ENCODE measurements at places on chromosomes 6 and 20.

DNA sequence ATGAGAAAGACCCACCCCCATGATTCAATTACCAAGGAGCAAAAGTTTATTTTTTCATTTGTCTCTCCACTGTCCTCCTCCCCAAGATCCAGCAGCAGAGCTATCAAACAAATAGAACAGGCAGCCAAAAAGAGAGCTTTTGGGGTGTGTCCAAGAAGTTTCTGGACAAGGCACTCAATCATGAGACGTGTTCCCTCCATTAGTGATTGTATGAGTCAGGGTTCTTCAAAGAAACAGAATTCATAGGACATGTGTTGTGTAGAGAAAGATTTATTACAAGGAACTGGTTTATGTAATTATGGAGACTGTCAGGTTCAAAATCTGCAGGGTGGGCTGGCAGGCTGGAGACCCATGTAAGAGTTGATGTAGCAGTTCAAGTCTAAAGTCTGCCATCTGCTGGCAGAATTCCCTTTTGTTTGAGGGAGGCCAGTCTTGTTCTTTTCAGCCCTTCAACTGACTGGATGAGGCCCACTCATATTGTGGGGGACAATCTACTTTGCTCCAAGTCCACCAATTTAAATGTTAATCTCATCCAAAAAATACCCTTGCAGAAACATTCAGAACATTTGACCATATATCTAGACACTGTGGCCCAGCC, 248.1 kb upstream of the OPRM1 start:
- DNase-seq, result no peak

DNA sequence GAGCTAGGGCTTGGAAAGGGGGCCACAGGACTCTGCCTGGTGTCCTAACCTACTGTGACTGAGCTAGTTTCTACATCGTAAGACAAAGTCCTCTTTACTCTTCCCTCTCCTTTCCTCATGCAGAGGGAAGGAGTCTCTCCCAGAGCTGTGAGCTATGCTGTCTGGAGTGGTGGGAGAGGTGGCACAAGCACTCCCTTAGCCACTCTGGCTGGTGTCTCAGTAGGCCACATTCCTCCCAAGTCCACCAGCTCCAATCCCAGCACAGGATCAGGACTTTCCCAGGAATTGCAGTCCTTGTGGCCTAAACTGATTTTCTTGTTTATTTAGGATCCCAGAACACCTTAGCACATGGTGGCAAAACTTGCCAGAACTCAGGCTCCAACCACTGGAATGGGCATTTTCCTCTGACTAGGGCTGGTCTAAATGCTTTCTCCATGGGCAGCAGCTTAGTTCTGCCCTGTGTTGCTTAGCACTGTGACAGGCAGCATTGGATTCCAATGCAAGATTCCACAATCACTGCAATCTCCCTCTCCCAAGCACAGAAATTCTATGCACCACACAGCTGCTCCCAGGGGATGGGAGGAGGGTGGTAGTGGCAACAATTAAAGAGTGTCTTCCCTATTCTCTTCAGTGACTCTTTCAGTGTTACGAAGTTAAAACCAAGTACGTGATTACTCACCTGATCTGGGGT, 733.3 kb downstream of the HACE1 start:
- DNase-seq, result no peak

DNA sequence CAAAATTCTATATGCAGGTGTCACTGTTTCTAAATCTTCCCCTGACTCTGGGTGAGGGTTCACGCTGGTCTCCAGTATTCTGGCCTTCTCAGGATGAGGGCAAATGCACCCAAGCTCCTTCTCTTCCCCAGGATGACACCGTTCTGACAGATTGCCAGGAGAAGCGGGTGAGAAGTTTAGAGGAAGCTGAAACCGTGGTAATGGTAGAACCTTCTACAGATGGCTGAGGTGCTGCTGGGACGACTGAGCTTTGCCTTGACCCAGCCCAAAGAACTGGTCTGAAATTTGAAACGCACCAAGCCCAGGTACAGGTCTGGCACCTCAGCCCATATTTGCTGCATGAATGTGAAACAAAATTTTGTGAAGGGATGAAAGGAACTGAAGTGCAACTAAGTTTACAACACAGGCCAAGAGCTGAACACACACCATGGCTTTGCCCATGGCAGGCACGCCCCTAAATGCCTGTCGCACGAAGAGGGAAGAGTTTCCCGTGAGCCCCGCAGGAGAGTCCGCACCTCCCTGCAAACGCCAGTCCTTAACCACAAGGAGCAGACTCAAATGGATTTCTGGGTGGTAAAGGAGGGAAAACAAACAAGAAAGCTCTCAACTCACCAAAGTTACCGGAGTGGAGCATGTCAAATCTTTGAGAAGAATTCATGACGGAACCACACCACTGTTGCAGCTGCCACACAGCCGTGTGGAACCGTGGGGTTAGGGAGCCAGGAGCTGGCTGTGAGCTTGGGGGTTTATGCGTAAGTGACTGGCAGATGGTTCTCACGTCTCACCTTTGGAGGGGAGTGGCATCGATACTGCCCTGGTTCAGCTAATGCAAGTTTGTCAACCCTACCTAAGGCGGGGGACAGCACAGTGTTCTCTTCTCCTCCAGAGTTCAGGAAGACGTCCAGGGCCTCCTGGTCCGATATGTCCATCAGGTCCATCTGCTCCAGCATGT, 138.9 kb downstream of the DTNBP1 start:
- no peak for DNase-seq

GRCh38 chr6:70874181-70874913, 82.5 kb downstream of the B3GAT2 start:
- no peak for DNase-seq

DNA sequence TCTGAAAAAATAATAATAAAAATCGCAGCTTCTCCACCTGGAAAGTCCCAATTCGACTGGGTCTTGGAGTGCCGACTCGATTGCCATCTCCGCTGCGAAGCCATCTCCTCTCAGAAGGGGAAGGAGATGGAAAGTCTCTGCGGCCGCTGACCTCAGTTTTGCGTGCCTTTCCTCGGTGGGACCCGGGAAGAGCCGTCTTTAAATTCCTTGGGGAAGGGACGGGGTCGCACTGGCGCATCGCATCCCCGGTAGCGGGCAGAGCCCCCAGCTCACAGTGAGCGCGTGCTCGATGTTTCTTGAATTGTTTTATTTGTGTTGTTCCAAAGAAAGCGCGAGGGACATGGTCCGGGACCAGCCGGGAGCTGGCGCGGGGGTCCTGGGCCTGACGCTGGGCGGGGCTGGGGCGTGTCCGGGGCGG, 270 bp upstream of the TIAM2 start:
- DNase-seq, result no peak

- no peak for DNase-seq
These were observed 160.2 kb downstream of the SYCP2 start for GRCh38 chr20:59772931-59773913.

DNA sequence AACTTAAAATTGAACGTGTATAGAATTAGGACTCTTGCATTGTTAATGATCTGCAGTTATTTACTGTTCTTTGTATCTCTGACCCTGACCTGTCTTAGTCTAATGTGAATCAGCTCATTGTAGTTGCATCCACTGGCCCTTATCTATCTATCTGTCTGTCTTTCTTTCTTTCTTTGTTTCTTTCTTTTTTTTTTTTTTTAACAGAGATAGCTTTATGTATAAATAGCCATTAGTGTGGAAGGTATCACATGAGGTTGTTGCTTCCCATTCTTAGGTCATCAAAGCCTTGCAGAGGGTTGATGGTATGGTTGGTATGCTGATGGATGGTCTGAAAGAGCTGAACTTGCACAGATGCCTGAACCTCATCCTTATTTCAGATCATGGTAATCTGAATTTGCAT, 59.9 kb downstream of the ENPP1 start:
- no peak for DNase-seq

DNA sequence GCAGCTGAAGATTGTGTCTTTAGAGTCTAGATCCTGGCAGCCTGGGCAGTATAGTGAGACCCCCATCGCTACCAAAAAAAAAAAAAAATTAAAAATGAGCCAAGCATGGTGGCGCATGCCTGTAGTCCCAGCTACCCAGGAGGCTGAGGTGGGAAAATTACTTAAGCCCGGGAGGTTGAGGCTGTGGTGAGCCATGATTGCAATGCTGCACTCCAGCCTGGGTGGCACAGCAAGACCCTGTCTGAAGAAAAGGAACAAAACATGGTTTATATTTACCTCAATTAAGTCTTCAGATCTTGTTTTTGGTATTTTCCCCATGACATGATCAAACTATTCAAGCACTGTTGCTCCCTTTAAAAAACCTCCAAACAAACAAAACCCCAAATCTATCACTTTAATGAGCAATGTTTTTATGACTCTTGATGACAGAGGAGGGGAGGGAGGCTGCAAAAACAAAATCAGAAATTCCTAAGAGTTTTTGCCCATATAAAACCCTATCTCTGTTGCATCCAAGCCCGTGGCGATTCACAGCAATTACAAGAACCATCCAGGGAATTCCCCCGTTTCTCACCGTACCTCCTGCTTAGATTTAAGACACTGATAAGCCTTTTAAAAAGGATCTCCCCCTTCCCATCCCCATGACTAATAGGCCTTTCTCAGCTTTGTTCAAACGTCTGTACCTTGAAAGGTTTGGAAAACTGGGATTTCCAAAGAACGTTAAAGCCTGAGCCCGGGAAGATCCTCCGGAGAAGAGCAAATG, 259.9 kb downstream of the BMP7 start:
- DNase-seq, result peak; percentile 25

DNA sequence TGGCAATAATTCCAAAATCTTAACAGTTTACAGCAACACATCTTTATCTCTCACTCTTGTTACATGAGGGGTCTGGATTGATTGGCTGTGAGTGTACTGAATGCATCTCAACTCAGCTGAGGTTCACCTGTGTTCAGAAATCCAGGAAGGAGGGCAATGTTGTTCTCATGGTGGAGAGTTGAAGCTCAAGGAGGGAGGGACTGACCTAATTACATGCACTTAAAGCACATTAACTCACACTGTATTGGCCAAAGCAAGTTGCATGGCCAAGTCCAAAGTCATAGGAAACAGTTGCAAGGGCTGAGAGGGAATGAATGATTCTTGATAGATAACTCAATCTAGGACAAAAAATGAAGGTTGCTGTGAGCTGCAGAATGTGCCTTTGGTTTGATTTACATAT, 102.2 kb downstream of the DOK5 start:
- no peak for DNase-seq

- no peak for DNase-seq
These were observed 36.7 kb upstream of the FAM135A start for GRCh38 chr6:70376628-70377027.

GRCh38 chr20:18395544-18395943, 71.3 kb downstream of the DZANK1 start:
- no peak for DNase-seq

DNA sequence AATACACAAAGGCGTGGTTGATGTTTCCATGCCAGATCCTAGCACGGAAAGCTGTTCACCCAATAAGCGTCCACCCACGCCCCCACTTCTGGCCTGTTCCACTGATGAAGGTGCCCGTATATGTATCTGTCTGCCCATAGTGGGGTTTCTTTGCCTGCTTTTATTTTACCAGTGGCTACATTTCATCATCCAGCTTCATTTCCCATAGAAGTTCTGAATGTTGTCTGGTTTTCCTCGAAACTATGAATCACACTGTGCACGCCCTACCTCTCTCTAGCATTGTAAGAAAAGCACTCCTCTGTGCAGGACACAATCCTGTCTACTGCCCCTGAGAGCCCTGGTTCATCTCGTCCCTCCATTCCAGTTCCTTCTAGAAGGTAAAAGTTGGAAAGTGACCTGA, 8.8 kb upstream of the CD93 start:
- DNase-seq, result no peak

DNA sequence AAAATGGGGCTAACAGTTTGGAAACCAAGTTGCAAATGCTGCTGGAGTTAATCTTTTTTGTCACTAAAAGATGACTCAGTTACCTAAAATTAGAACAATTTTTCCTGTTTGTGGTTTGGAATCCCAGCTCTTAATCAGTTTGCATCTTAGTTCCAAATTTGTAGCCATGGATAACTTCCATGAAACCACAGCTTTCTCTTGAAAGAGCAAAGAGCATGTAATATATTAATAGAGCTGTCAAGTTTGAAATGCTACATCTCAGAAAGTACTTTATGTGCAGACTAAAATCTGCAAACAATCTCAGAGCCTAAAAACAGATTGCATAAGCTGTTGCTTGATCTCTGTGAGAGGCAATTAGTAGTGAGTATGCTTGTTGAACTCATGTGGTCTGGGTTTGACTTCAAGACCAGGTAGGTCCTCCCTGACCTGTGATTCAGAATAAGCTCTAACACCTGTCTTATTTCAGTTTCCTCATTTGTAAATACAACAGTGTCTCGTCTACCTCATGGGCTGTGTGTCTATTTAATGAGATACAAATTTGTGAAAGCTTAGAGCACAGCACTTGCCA, 23.5 kb downstream of the DHX35 start:
- no peak for DNase-seq

GRCh38 chr6:161736781-161737292, 463.0 kb upstream of the AGPAT4 start:
- DNase-seq, result no peak

- DNase-seq, result no peak
These were observed 13.0 kb upstream of the TSHZ2 start for GRCh38 chr20:52959125-52959524.

- DNase-seq, result peak; percentile 77
These were observed 179.7 kb upstream of the MYLIP start for GRCh38 chr6:15948930-15949900.

- DNase-seq, result no peak
These were observed 269.7 kb downstream of the TAF4 start for GRCh38 chr20:61795669-61796630.

- DNase-seq, result no peak
These were observed 35.9 kb downstream of the ATP9A start for GRCh38 chr20:51732096-51732791.

DNA sequence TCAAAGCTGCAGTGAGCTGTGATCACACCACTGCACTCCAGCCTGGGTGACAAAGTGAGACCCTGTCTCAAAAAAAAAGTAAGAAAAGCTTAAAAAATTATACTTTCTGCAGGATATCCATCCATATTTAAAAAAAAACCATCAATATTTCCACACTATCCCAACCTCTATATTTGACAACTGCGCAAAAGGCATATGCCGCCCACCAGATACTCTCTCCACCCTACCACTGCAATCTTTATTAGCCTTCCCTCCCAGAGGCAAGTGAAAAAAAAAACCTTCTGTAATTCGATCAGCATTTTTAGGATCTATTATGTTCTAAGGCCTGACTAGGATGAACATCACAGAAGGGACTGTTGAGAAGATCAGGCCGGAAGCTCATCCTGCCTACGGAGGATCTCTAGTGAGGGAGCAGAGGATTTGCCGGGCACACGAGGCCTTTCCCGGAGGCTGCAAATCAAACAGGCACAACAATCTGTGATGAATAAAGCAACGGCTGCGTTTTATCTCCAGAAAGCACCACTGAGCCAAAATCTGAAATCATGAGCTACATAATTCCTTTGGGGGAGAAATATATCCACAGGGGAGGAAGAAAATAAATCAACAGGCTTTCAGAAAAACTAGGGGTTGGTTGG, 65.9 kb downstream of the GFOD1 start:
- no peak for DNase-seq
